GM12891 (cell line): ENCODE measurements at places on chromosomes 11 and 22.

GRCh38 chr22:39710380-39711150, 140.0 kb downstream of the CACNA1I start:
- no peak for DNase-seq

GRCh38 chr11:5622802-5623201, 2.0 kb upstream of the TRIM34 start:
- no peak for DNase-seq

GRCh38 chr11:101442936-101443521, 140.8 kb downstream of the TRPC6 start:
- DNase-seq = no peak

DNA sequence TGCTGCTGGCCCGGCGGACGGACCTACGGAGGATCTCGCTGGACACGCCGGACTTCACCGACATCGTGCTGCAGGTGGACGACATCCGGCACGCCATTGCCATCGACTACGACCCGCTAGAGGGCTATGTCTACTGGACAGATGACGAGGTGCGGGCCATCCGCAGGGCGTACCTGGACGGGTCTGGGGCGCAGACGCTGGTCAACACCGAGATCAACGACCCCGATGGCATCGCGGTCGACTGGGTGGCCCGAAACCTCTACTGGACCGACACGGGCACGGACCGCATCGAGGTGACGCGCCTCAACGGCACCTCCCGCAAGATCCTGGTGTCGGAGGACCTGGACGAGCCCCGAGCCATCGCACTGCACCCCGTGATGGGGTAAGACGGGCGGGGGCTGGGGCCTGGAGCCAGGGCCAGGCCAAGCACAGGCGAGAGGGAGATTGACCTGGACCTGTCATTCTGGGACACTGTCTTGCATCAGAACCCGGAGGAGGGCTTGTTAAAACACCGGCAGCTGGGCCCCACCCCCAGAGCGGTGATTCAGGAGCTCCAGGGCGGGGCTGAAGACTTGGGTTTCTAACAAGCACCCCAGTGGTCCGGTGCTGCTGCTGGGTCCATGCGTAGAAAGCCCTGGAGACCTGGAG, 74.1 kb downstream of the LRP5 start:
- no peak for DNase-seq

GRCh38 chr11:123475469-123475868, 45.4 kb downstream of the GRAMD1B start:
- DNase-seq = no peak

DNA sequence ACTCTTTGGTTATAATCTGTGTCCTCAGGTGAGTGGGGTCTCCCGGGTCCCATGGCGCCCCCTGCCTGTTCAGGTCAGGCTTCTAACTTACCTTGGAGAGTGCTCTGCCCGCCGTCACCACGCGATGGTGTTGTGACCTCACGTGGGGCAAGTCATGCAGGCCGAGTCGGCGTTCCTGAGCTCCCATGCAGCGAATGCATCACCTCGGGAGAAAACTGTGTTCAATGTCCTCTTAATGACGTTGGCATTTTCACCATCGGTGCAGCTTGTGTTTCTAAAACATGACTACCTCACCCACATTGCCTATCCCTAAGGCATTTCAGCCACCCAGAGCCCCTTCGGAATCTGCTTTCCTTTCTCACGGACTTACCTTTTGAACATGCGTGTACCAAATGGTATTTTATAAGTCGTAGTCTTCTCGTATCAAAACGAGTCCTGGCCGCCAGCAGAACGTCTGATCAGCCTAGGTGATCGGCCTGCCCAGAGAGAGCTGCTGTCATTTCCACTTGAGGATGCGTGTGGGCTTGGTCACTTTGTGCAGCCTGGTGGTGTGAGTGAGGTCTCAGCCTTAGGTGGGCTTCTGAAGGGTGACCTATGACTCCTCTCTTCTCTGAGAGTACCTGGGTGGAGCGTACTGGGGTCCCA, 64.8 kb downstream of the TBC1D22A start:
- no peak for DNase-seq

GRCh38 chr11:84993386-84993785, 633.8 kb downstream of the DLG2 start:
- DNase-seq = no peak

DNA sequence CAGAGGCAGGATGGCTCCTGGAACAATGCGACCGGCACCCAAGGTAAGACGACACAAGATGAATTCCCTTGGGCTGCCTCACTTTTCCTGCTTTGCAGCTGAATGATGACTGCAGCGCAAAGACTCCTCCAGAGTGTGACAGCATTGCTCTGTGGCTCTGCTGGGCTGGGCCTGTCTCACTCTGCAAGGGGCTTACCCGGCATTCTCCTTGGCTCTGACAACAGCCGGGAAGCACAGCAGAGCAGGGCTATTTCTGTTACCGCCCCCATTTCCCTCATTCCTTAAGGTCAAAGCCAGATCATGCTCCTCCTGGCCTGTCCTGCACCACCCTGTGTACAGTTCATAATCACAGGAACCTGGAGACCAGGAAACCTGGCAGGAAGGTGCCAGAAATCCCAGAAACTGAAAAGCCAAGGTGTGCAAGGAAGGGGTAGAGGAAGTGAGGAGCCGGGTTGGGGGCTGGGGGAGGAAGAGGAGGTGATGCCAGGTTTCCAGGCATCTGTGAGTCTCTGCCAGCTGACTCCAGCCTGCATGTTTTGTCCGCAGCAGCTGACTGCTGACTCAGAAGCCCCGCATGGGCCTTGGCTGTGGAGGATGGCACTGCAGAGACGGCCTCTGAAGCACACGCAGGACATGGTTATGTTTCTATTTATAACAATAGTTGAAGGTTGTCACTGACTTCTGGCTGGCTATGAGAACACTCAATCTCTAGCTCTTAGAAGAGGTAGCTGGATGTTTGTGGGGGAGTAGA, 113.6 kb downstream of the MICAL3 start:
- DNase-seq = no peak

DNA sequence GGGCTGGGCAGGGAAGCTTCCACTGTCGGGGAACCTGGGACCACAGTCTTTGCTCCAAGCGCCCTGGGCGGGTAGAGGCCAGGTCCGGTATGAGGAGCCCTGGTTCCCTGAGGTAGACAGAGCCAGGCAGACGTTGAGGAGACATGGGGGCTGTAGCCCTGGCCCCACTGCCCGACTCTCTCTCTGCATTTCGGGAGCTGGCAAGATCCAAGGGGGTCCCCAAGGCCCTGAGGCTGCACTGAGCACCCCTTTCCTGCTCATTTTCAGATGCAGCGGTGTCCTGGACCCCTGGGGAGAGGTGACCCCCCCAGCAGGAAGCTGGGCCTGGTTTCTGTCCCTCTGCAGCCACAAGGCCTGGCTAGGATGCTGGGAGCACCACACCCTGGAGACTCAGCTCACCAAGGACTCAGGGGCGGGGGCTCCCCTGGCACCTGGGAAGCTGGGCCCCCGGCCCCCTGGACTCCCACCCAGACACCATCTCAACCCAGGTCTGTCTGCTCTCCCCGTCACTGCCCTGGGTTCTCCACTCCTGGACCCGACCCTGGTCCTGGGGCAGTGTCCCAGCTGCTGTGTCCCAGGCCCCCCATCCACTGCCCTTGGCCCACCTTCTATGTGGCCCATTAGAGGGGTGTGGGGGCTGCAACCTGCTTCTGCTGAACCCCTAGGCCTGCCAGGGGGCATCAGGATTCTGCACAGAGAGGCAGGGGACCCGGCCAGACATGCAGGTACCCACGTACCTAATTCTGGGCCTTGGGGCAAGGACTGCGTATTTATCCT, 15.0 kb upstream of the MUC6 start:
- DNase-seq = no peak

GRCh38 chr11:121437018-121437685, 15.0 kb upstream of the SORL1 start:
- no peak for DNase-seq

- DNase-seq = no peak
Measured at GRCh38 chr22:27881421-27881820, 37.6 kb downstream of the PITPNB start.

- DNase-seq = peak; percentile 6
Measured at GRCh38 chr11:84289381-84289906, 1003.3 kb upstream of the CCDC90B start.

DNA sequence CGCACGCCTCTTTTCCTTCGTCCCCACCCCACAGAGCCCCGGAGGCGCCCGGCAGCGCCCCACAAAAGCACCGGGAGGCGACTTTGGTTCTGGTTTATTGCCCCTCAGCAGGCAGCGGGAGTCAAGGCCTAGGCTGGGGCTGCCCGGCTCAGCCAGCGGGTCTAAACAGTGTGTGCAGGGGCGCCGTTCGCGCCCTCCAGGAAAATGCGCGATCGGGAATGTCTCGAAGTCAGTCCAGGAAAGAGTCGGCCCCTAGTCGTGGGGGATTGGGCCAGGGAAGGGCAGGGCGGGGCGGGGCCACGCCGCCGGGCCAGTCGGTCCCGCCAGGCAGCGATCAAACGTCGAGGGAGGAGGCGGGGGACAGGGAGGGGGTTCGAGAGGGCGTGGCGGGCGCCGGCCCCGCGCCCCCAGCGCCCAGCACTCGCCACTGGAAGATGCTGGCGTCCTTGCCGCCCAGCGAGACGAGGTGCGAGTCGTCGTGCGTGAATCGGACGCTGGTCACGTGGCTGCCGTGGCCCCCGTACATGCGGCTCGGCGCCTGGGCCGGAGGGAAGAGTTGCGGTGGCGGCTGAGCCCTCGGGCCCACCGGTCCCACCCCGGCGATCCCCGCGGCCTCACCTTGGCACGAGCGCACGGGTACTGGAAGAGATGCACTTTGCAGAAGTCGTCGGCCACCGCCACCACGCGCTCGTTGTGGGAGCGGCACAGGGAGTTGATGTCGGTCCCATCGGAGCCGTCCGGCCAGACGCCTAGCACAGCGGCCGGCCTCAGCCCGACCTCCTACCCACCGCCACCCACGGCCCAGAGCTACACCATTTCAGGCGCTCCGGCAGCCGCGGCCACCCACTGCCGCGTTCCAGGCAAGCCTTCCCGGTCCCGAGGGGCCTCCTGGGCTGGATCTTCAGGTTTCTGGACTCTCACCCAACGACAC, 741 bp upstream of the MTA2 start:
- DNase-seq = no peak

DNA sequence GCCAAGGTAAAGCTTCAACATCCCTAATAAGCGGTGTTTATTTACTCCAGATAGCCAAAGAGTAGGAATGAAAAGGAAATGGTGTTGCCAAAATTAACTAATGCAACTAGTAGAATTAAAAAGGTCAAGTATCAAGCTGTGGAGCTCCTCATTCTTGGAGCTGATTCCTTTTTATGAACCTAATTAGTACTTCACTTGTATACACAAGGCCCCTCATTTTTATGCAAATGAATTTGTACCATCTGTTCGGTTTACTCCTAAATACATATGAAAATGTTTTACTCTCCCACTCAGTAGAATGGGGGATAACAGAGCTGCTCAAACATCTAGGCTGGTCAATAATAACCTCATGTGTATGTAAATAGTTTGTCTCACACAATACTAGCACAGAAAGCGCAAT, 426.4 kb upstream of the LUZP2 start:
- DNase-seq = no peak

- no peak for DNase-seq
Measured at GRCh38 chr11:110716361-110716760, 4.1 kb upstream of the ARHGAP20 start.
